ENCODE measurements at places on chromosomes 7 and 10.
A peak's percentile ranks its signal among the peaks of the same experiment; 100 is the strongest.

GRCh38 chr7:104358446-104359132 lies 30.2 kb downstream of the LHFPL3 start:
- no peak for DNase-seq

- no peak for DNase-seq
These were observed 173.6 kb downstream of the KIAA1217 start for GRCh38 chr10:24382596-24382978.

DNA sequence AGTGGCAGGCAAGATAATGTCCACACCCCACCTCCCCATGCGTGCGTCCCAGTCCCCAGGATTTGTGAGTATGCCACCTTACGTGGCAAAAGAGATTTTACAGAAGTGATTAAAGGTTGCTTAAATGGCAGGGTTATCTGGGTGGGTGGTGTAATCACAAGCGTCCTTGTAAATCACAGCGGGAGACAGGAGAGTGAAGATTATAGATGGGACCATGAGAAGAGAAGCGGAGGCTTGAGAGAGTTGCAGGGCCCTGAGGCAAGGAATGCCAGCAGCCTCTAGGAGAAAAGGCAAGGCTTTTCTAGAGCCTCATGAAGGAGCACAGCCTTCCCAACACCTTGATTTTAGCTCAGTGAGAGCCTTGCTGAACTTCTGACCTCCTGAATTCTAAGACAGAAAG lies 10.2 kb downstream of the ZRANB1 start:
- DNase-seq: no peak

GRCh38 chr7:70504254-70504653 lies 627.7 kb upstream of the GALNT17 start:
- no peak for DNase-seq

- peak; percentile 99 for DNase-seq
These were observed 93.6 kb upstream of the COL1A2 start for GRCh38 chr7:94301024-94301586.

DNA sequence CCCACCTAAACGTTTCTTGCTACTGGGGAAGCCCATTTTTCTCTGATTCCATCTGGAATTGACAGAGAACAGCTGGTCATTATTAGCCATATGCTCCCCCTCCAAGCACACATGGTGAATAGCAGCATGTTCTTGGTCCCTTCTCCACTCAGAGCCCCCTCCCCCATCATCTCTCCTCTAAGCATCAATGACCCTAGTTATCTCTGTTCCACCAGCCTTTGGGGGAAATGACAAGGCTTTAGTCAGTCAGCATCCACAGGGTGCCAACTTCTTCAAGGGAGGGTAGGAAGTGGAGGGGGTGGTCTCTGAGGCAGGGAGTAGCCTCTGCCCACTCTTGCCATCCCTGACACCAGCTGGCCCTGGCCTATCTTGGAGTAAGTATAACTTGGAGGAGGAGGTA lies 163.1 kb downstream of the UBE2H start:
- no peak for DNase-seq

- no peak for DNase-seq
These were observed 82.7 kb upstream of the LEP start for GRCh38 chr7:128158370-128158769.

- DNase-seq: peak; percentile 25
These were observed 18.8 kb downstream of the KLF6 start for GRCh38 chr10:3766046-3766756.

GRCh38 chr10:122086416-122087240 lies 97.7 kb downstream of the TACC2 start:
- no peak for DNase-seq

- peak; percentile 64 for DNase-seq
These were observed 425 bp downstream of the CASD1 start for GRCh38 chr7:94509887-94510581.

DNA sequence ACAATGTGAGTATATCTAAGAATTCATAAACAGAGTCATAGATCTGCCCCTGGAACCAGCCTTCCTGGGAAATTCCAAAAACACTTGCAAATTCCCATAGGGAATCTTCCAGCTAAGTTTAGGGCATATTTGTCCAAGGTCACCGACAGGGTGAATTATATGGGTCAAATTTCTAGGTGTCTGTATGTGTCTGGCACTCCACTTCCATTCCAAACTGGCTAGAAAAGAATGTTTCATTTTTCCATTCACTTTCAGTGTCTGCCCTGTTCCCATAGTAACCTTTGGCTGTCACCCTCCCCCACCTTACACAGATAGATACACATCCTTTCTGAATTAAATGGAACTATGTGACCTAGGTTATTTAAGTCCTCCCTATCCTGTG lies 230.9 kb downstream of the CREB5 start:
- no peak for DNase-seq

DNA sequence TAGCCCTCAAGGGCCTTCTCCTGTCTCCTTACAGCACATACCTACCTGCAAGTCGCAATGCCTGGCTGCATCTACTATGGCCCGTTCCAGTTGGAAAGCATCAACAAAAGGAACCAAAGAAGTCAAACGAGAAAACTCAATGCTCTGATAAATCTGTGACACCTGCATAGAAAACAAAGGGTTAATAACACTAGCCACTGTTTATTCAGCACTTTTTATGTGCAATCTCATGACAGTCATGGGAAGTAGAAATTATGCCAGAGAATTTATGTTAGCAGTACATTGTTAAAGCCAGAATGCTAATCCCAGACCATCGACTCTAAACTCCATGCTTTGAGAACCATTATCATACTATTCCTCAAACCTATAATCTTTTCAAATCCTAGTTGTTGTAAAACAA lies 21.1 kb downstream of the EIF3A start:
- DNase-seq: no peak

DNA sequence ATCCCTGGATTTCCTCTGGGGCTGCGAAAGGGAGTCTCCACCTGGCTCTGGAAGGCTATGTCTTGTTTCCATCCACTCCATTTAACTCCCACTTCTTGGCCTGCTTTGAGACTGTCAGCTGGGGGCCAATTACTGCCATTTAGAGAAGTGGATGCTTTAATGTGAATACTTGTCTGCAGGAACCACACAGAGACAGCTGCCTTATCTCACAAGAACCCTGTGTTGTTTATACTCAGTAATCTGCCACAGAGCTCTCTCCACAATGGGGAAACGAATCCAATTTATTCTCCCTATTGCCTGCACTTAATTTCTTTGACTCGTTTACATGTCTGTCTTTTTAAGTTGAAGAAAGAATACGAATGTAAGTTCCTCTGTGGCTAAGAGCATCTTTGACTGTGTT lies 787.0 kb upstream of the C7orf33 start:
- no peak for DNase-seq

GRCh38 chr7:135167365-135167917 lies 3.1 kb downstream of the CYREN start:
- no peak for DNase-seq

- DNase-seq: no peak
These were observed 89.4 kb downstream of the INPP5A start for GRCh38 chr10:132626761-132627665.

DNA sequence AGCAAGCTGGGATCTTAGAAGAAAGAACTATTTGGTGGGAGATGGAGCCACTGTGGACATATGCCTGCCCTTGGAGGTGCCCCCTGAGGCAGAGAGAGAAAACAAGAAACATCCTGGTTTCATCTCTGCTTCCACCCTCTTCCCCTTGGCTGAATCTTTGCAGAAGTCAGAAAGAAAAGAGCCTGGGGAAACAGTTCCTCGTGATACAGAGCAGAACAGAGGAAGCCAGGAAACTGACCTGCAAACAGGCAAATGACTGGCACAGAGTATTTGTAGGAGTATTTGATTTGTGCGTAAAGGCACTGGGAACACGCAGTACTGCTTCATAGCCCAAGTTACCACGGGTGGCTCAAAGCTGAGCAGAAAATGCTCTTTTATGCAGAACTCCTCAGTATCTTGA lies 7.0 kb upstream of the KEL start:
- no peak for DNase-seq

All from EH (cell line).